Mucosa of gallbladder (tissue), 1 donor: ENCODE measurements at places on chromosomes 11 and 22.

- no peak for DNase-seq
Measured at GRCh38 chr11:84408946-84409411, 1122.8 kb upstream of the CCDC90B start.

DNA sequence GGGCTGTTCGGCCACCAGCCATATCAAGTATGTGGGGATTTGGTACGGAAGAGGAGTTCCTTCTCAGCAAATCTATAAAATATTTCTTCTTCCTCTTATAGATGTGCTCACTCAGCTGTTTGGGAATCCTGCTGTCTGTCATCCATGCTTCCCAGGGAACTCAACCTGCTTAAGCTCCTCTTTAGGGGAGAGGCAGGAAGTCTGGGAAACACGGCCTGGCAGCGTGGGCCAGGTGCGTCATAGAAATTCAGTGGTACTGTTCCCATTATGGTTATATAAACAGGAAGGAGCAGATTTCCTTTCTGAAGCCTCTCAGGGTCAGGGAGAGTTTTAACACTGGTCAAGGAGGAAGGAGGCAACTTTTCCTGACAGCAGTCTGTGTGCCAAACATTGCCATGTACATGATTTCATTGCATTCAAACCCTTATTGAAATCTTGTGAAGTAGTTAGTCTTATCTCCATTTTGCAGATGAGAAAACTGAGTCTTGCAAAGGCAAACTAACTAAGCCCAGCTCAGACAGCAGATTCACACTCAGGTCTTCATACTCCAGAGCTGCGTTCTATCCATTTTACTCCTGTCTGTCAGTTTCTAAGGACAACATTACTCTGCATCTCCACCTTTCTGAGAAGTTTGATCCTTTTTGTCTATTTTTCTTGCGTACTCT is 35.4 kb upstream of the AMOTL1 start:
- DNase-seq = no peak

DNA sequence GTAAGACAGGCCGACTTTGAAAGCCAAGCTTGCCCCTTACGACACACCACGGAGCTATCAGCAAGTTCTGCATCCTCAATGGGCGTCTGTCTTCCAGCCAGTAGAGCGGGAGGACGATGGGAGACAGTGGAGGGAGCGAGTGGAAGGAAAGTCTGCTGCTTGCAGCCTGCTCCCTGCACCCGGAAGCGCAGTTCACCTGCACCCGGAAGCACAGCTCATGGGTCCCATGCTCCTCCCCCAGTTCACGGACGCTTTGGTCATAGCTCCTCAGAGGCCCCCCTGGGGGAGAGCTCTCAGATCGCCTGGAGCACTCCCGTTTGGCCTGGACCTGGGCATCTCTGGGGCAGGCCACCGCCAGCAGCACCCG is 51.3 kb downstream of the FBLN1 start:
- no peak for DNase-seq

DNA sequence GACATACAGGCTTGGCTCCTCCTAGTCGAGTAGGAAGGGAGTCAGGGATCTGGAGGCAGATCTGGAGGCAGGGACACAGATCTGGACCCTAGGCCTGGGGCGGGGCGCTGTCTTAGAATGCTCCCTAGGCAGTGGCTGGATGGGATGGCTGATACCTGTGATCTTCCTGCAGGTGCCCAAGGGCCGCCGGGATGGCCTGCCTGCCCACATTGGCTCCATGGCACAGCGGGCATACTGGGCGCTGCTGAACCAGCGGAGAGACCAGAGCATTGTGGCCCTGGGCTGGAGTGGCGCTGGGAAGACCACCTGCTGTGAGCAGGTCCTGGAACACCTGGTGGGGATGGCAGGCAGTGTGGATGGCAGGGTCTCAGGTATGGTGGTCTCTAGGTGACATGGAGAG is 35.4 kb downstream of the MYO18B start:
- DNase-seq = no peak

GRCh38 chr11:116467823-116468222 is 305.0 kb downstream of the BUD13 start:
- DNase-seq = no peak

GRCh38 chr11:80827781-80828180 is 1387.0 kb upstream of the TENM4 start:
- DNase-seq = no peak

DNA sequence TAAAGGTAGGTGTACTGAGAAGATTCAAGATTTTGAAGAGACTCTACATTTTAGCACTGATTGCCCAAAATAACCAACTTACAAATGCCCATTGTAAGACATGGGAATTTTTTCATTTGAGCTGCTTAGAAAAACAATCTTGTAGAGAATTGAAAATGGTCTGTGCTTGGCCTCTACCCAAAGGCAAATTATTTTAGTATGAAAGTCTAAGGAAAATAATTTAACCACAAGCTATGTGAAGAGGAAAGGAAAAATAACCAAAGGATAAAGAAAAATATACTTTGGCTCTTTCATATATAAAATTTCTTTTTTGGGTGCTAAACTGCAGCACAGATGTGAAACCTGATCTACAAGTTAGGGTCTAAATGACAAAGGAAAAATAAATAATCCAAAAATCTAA is 54.9 kb downstream of the ME3 start:
- DNase-seq = no peak

DNA sequence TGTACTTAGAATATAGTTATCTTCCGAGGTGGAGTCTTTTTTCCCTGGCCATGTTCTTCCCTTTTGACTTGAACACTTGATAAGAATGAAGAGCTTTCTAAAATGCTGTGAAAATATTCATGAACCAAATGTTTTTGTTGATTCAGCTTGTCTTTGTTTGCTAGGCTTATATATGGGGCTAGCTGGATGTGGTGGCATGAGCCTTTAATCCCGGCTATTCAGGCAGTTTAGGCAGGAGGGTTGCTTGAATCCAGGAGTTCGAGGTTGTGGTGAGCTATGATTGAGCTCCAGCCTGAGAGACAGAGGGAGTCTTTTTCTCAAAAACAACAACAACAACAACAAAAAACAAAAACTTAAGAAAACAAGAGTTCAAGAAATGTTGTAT is 23.1 kb downstream of the CBL start:
- no peak for DNase-seq

GRCh38 chr11:110907629-110908028 is 195.4 kb upstream of the ARHGAP20 start:
- DNase-seq = peak; percentile 75

DNA sequence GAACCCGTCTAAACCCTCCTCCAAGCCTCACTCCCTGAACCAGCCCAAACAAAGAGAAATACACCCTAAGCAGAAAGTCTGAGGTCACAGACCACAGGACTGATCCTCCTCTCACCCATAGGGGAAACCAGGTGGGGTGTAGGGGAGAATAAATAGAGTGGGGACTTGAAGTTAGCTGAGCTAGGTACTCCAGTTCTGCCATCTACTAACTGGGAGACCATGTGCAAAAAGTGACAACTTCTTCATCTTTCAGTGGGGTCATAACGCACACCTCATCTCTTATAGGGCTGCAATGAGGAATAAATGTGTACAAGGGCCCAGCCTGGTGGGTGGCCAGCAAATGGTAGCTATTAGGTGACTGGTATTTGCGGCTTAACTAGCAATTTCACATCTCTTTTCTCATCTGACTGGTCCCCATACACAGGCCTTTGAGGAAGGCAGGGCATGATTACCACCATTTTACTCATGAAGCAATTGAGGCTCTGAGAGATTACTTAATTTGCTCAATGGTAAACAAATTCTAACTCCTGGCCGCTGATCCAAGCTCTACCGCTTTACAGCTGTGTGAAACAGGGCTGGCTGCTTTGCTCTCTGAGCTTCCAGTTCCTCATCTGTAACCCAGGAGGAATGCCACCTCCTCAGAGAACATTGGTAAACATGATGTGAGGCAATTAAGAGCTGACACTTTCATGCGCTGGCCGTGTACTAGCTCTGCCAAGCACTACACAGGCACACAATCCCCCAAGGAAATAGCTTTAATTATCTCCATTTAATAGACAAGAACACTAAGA is 16.6 kb downstream of the TBC1D10A start:
- DNase-seq = peak; percentile 70

DNA sequence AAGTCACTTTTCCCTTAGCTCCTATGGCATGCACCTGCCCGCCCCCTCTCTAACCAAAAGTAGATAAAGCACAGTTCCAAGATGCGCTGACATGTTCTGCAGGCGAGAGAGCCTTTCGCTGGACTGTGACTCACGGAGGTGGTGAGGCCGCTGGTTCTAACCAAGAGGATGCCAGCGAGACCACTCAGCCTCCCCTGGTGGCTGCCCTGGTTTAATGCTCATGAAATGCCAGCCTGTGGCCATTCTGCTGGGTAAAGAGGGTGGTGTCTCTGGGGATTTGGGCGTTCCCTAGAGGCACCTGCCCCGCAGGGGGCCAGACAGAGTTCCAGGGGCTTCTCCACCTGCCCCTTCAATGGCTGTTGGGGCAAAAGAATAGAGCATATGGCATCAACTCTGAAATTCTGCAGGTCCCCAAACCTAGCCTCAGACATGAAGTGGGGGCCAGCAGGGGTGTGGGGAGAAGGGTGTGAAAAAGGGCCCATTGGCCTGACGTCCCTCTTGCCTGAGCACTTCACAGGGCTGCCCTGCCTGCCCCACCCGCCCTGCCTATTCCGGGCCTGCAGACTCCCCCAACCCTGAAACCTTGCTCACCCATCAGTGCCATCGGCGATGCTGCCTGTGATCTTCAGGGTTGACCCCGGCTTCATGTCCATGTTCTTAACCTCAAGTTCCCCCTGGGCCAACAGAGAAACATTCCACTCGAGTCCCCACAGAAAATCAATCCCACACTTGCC is 8.5 kb downstream of the LGALS2 start:
- DNase-seq = no peak

- no peak for DNase-seq
Measured at GRCh38 chr11:17498058-17498457, 21.4 kb upstream of the ABCC8 start.

DNA sequence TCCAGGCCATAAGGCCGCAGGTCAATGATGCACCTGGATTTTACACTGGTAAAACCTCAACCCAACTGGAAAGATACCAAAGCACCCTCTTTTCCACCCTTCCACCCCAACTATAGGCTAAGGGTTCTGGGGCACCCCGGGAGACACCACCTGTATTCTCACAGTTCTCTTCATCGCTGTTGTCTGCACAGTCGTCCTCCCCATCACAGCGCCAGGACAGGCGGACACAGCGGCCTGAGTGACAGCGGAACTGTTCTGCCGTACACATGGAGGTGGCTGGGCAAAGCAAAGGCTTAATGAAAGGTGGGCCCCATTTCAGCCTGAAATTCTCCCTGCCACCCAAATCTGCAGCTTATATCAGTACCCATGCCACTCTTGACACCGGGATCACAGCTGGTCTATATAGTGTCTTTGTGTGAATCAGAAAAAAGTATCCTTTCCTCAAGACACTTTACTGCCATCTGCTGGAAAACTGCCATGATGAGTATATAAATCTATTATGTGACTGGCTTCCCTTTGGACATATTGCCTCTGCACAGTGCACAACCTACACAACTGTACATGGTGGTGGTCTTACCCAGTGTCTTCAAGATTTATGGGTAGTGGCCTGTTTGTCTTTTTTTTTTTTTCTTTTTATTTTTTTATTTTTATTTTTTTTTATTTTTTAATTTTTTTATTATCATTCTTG is 21.5 kb downstream of the LRP4 start:
- DNase-seq = no peak
